ENCODE measurements at places on chromosomes 2 and 18. TPM values are rescaled to one million over a fixed set of nuclear protein-coding genes. Genes with fewer than 3 reads are reported as not detected.

GPATCH11 gene
- total RNA-seq = 16.6 TPM

SCG2 gene
- not detected for total RNA-seq

NAT8 gene
- total RNA-seq = not detected

EIF2B4 gene
- total RNA-seq = 55.8 TPM

TACR1 gene
- total RNA-seq = not detected

DPP10 gene
- not detected for total RNA-seq

MOB1A gene
- total RNA-seq = 207 TPM

BCL11A gene
- not detected for total RNA-seq

SPHKAP gene
- not detected for total RNA-seq

SERPINB3 gene
- not detected for total RNA-seq

CUL3 gene
- total RNA-seq = 103 TPM

CROCC2 gene
- total RNA-seq = not detected

CCDC141 gene
- 0.78 TPM for total RNA-seq

TUBB8B gene
- total RNA-seq = not detected

CIB4 gene
- not detected for total RNA-seq

ITGB6 gene
- not detected for total RNA-seq

SLC39A10 gene
- 32.5 TPM for total RNA-seq

BOK gene
- not detected for total RNA-seq

SERPINB11 gene
- not detected for total RNA-seq

REG3G gene
- total RNA-seq = not detected

DHRS9 gene
- 1.6 TPM for total RNA-seq

RIT2 gene
- total RNA-seq = not detected
